ENCODE measurements at places on chromosomes 4 and X.

DNA sequence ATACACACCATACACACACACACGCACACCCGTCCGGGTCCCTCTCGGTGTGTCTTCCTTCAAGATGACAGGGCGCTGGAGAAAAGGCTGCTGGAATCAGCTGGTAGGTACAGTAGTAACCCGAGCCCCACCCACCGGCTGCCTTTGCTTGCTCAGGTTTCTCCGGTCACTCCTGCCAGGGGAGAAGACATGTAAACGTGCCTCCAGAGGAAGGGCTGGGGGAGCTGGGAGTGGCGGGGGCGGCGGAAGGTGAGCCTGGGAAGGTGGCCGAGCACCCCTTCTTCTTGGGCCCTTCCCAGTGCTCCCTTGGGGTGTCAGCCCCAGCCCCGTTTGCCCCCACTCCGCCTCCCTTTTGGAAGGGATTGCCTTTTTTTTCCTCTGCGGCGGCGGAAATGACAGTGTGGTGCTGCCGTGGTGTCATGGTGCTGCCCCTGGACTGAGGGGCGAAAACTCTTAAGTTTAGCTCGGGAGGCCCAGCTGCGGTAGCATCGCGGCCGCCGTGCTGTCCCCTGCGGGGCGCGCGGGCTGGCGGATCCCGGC is at the start of gene MID2:
MID2 (plus strand) TSS at position 169 of the 540 bp plus-strand sequence. CDS start 561 bp downstream, outside the sequence.
- no peak for DNase-seq

GRCh38 chrX:9461087-9461486 is 3.8 kb upstream of the TBL1X start:
- no peak for DNase-seq

DNA sequence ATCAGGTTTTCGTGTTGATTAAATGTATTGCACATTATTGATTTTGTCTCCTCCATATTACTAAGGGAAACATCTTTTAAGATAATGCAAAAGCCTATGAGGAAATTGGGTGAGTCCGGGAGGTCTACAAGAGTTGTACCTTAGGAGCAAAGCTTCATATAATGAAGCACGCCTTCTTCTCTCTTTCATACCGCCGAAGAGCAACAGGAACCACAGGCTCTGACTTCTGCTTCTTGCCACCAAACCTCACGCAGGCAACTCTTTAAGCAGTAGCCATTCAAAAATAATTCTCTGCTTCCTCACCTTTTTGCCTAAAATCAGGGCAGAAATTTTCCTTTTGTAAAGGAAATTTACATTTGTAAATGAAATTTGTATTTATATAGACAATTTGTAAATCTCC is 139.6 kb downstream of the SPRY1 start:
- no peak for DNase-seq

DNA sequence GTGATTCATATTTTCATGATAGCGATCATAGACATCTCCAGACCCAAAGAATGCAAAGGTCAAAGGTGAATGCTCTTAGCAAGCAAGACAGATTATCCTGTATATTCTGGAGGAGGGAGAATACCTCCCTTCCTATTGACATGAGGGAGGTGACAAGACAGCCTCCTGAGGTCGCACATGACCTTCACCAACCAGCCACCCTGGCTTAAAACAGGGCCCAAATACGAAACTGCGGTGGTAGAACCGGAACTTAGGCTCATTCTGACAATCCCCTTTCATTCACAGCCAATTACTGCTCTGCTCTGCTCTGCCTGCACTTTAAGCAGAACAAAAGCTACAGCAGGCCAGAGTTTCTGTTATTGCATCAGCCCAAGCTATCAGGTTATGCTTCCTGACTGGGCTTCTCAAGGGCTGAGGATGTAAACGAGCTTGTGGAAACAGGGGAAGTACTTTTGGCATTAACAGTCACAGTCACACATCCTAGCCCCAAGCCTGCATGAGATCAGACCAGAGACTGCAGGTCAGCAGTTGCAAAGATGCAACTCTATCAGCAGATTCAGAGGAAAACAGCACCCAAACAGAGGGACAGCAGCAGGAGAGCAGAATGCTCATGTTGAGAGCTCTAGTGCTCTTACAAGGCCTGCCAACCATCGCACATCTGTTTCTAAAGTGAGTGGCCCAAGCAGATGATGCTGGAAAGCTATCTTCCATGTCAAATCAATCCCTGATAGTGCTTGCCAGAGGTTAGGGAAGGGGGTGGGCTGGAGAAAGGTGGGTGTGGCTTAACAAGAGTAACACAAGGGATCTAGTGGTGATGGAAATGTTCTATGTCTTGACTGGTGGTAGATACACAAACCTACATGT is 51.3 kb upstream of the MAP3K15 start:
- no peak for DNase-seq

DNA sequence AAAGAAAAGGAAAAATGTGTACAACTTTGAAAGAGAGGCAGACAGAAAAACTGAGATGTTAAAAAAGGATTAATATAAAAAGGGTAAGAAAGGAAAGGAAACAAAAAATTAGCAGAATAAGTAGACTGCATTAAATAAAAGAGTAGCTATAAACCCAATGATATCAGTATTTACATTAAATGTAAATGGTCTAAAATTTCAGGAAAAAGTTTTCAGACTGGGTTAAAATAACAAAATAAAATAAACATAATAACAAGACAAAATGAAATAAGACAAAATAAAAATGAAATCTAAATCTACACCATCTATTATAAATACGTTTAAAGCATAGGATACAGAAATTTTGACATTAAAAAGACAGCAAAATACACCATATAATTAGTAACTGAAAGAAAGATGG is 199.0 kb downstream of the HTR2C start:
- DNase-seq, result no peak

- DNase-seq, result no peak
Measured at GRCh38 chr4:95839891-95840290, at the start of gene PDHA2. PDHA2 (plus strand) TSS chr4:95840093; CDS start chr4:95840151, 58 bp downstream.

GRCh38 chr4:150080337-150080736 is 2.1 kb downstream of the DCLK2 start:
- no peak for DNase-seq

DNA sequence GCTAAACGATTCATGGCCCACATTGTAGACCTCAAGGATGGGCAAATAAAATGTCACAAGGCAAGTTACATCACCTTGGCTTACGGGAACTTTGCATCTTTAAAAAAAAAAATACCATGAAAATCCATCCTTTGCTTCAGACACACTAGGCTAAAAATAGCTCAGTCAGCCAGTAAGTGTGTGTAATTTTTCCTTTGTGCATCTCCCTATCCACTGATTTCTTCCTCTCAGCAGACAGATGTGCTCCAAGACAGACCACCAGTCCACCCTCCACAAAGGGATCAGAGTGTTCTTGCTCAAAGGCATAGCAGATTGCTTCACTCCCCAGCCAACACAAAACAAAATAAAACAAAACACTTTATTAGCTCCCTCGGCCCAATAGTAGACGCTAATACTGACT is 14.6 kb downstream of the LDB2 start:
- DNase-seq, result no peak

GRCh38 chrX:108468486-108468885 is 28.8 kb downstream of the COL4A5 start:
- DNase-seq, result no peak

DNA sequence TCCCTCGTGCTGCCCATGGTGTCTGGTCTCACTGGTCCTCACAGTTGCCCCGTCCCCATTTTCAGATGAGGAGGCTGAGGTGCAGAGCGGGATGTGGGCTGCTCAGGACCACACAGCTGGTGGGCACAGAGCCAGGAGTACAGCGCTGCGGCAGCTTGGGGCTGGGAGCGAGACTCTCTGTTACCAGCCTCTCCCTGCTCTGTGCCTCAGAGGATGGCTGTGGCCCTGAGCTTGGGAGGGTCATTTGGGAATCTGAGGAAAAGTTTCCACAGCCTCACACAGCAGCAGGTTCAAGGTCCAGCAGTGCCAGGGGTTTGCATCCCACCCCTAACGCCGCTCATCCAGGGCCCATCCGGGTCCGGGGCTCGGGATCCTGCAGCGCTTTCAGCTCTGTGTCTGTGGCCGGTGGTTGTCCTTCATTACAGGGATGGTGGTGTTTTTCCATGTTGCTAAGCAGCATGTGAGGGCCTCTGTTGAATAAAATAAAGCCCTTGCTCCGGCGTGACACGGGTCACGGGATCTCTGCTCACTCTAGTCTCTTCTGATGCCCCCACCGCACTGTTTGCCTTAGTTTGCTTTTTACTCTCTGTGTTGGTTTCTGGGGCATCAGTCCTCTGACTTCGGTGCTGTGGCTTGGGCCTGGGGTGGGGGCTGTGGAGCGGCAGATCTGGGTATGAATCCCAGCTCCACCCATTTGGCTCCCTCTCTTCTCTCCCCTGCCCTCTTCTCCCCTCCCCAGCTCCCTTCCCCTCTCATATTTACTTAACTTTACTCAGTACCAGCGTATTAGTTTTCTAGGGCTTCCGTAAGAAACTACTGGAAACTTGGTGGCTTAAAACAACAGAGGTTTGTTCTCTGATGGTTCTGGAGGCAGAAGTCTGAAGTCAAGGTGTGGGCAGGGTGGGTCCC is 6.5 kb downstream of the WFS1 start:
- DNase-seq, result no peak

DNA sequence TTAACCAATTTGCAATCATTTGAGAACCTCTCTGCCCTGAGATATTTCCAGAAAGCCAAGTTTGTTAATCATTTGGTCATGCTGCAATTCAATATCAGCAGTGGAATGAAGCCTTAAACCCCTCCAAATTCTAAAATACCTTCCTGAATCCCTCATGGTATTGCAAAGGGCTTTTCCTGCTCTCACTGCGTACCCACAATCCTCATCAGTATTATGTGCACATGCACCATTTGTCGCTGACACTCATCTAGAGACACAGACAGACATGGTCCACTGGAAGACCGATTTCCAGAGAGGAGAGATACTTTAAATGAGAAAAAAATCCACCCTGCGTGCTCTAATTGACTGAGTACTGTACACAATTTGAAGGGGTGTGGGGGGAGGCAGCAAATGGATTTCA is 104.4 kb downstream of the GPC3 start:
- DNase-seq, result no peak

DNA sequence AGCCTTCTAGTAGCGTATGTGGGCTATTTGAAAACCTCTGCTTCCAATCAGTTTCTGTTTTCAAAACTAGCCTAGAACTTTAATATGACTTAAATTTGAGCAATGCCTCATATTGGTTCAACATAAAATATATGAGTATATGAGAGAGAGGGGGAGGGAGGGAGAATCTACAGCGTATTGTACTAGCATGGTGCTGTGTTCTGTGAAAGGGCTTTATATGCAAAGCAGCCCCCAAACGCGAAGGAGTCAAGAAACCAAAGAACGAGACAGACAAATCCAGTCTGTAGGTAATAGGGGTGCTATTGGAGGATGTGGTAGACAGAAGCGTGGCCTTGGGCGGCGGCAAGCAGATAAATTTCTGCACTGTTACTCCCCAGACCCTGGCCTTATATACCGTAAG is 784 bp upstream of the ANXA5 start:
- no peak for DNase-seq

DNA sequence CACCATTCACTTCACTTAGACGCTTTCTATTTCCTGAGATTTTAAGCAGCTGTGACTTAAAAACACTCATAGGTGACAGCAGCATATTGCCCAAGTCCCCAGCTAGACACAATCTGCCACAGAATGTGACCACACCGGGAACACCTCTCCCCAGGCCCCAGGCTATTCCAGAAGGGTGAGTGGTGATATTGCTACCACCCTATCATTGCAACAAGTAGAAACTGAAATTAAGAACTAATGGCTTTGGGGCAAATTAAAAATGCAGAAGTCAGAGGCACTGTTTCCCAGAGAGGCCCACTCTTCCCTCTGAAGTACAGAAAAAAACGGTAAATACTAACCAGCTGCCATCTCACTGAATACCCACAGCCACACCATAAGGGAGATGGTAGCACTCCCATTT is 35.0 kb downstream of the QDPR start:
- DNase-seq, result no peak

DNA sequence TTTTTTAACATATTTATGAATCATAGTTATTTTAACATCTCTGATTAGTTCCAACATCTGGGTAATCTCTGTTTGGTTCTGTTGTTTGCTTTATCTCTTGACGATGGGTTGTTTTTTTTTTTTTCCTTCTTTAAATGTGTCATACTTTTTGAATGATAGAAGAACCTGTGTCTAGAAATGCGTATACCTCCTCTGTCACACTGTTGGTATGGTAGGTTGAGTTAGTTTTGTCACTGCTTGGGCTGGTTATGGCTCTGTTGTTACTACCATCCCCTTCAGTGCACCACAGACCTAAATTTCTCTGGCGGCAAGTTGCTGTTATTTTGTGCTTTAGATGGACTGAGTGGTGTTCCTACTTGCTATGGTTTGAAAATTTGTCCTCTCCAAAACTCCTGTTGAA is 16.8 kb downstream of the STIM2 start:
- no peak for DNase-seq

DNA sequence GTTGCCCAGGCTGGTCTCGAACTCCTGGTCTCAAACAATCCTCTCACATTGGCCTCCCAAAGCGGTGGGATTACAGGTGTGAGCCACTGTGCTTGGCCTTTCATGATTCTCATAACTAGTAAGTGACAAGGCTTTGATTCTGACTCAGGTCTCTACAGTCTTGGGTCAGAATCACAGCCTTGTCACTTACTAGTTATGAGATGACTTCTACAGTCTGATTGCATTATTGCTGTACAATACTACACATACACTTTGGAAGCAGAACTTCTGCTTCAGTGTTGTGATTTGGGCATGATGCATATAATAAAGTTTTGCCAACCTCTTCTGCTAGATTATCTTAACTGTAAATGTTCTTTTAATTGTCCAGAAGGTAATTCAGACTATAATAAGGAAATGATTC is 123.3 kb downstream of the KDM6A start:
- no peak for DNase-seq

GRCh38 chrX:134591502-134591901 is 66.8 kb downstream of the PLAC1 start:
- no peak for DNase-seq

DNA sequence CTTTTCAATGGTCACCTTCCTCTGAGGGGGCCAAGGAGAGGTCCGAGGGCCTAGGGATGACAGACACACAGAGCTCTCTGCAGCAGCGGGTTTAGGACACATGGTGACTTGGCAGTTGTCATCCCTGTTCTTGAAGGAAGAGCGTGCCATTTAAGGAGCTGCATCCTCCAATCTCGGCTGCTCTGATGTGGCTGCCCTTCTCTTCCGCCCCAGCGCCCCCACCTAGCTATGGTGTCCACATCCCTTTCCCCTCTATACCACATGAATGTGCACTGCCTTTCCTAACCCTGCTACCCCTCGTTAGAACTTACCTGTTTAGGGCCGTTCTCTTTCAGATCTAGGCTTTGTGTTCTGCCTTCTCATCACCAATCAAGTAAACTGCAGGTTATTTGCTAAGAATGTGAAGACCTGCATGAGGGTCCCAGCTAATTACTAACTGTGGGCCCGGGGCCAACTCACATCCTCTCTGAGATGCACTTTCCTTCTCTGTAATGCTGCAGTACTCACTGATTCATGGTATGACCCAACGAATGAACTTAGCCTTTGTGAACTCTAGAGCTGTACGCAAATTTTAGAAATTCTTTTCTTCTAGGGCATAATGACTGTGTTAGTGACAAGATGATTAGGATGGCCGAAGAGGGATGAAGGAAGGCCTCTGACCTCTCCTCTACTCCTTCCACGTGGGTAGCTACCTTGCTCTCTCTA is 38.2 kb downstream of the CHST7 start:
- DNase-seq, result no peak

GRCh38 chrX:41677183-41678060 is 11.4 kb upstream of the GPR34 start:
- DNase-seq, result no peak

Data from SHP77 (cell line).